ENCODE measurements at places on chromosomes 5 and 9.

DNA sequence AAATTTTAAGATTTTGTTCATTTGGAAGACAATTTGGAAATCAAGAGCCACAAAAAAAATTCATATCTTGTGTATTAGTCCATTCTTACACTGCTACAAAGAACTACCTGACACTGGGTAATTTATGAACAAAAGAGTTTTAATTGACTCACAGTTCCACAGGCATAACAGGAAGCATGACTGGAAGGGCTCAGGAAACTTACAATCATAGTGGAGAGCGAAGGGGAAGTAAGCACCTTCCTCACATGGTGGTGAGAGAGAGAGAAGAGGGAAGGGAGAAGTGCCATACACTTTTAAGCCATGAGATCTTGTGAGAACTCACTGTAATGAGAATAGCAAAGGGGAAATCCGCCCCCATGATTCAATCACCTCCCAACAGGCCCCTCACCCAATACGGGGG is 274.4 kb downstream of the KCNN2 start:
- DNase-seq = no peak

DNA sequence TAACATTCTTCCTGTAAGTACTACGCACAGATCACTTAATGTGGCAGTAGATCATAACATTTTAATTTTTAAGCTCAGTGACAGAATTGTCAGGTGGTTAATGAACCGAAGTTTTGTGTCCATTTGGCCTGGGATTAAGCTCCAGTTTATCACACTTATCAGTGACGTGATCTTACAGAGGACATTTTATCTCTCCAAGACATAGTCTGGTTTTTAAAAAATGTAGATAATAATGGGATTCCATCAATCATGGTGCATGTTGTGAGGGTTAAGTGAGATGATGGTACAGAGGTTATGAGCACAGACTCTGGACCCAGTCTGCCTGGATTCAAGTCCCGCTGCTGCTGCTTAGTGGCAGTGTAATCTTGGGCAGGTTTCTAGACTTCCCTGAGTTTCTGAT is 66.0 kb upstream of the ZFAND5 start:
- DNase-seq = no peak

DNA sequence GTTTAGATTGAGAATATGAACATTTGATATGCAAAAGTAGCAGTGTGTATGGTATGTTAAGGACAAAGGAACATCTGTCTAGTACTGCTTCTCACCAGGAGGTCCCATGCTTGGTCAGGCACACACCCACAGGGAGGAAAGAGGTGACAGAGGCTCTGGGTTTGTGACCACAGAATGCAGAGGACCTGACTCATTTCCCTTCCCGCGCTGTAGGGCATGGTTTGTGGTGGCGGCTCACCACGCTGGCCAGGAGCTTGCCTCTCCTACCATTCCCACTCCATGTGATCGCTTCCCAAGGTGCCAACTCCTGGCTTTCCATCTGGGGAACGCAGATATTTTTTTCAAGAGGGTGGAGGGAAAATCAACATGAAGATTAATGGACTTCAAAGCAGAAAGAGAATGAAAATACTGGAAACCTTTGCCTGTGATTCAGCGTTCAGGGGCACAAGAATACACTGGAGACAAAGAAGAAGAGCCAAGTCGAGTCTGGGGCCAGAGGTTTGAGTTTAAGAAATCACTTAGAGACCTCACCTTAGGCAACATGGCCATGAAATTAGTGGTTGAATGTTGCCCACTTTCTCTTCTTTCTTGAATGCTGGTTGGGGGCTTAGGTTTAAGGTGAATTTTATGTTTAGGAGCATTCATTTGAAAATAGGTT is 477.8 kb downstream of the CCDC171 start:
- peak; percentile 95 for DNase-seq

GRCh38 chr9:14517154-14517906 is 175.9 kb downstream of the ZDHHC21 start:
- no peak for DNase-seq

GRCh38 chr9:87375397-87376073 is 122.1 kb upstream of the DAPK1 start:
- peak; percentile 32 for DNase-seq

DNA sequence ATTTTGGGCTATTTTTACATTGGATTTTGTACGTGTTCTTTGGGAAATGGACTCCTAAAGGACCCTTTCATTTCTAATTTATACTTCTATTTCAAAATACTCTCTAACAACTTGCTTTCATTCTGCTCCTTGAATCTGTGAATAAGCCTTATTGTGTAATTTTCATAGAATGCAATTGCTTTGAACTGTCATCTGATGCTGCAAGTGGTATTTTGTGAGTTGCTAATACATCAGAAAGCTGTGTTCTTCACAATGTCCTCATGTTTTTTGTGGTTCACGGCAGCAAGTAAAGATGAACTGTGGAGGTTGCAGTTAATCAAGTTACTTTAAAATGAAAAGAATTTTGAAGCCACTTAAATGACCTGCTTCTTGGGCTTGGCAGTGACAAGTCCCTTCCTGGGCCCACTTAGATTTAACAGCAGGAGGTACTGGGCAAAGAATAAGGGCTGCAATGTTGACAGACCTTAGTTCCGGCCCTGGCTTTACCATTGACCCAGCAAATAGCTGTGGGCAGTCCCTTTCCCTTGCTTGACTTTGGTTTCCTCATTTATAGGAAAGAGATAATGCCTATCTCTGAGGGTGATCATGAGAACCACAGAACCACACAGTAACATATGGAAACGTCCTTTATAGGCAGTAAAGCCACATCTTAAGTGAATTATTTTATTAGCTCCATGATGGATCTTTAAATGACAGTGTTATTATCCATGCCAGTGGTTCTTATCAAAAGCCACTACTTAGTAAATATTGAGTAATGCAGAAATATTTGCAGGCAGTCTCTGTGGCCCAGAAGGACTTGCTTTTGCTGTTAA is 54.8 kb downstream of the IQGAP2 start:
- DNase-seq = no peak

DNA sequence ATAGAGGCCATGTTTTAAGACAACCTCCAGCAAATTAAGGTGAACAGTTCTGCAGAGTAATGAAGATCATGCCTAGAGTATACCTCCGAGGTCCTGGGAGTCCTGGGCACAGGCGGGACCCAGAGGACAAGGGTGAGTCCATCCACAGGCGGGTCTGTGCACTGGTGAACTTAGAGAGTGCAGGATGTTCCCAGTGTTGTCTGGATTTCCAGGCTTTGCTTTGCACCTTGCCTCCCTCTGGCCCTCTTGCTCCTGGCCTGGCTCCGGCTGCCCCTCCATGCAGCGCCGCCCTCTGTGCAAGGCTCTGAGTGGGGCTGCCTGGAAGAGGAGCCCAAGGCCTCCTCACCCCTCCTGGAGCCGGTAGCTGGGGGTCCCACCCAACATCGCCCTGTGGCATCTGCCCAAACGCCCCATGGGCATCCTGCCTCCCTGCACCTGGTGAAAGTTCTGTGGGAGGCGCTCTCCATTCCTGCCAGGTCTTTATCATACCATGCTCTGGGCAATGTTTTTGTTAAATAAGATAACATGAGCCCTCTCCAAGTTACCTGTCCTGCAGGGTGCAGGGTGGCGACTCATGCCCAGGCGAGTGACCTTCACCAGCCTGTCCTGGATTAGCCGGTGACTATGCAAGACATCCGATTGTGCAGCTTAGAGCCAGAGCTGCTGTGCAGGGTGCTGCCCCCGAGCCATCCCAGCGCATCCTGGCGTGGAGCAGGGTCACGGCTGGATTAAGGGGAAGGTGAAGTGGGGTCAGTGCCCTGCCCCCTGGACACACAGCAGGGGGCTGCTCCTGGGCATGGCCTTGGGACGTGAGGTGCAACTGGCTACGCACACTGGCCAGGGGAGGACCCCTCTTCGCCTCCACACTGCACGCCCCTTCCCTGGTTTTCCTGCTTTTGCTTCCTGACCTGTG is 41.3 kb upstream of the LPCAT1 start:
- DNase-seq = no peak

DNA sequence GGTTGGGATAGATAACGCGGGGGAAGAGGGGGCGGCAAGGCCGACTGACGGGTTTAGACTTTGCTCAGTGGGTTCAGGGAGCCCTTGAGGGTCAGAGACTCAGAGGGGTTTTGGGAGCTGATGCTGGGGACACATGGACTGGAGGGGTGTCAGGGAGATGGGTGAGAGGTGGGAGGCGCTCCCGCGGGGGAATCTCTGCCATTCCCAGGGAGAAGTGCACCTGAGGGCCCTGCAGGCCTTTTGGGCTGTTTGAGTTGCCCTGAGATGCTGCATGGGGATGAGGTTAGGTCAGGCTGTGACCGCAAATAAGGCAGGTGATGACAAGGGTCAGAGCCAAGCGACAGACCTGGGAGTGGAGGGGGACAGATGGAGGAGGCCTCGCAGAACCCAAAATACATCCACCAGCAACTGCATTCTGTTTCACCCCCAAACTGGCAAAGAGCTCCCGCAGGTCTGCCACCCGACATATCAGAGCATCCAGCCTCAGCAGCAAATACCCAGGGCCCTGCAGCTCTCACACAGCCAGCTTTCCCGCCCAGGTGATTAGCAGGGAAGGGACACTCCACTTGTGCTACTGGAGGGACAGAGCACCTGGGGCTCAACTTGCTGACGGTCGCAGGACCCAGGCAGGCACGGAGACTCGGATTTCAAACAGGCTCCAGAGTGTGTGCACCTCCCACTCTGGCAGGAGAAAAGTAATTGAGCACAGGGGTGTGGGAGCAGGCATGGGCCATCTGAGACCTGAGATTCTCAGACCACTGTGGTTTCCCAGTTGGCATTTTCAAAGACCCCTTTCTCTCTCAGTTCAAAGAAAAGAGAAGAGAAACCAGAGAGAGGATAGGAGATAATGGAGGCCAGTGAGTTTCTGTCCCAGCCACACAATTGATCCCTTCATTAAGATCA is 26.4 kb downstream of the TMOD1 start:
- DNase-seq = no peak

GRCh38 chr5:2594701-2595100 is 156.8 kb downstream of the IRX2 start:
- DNase-seq = no peak

GRCh38 chr9:80440724-80441123 is 869.0 kb downstream of the TLE4 start:
- no peak for DNase-seq

DNA sequence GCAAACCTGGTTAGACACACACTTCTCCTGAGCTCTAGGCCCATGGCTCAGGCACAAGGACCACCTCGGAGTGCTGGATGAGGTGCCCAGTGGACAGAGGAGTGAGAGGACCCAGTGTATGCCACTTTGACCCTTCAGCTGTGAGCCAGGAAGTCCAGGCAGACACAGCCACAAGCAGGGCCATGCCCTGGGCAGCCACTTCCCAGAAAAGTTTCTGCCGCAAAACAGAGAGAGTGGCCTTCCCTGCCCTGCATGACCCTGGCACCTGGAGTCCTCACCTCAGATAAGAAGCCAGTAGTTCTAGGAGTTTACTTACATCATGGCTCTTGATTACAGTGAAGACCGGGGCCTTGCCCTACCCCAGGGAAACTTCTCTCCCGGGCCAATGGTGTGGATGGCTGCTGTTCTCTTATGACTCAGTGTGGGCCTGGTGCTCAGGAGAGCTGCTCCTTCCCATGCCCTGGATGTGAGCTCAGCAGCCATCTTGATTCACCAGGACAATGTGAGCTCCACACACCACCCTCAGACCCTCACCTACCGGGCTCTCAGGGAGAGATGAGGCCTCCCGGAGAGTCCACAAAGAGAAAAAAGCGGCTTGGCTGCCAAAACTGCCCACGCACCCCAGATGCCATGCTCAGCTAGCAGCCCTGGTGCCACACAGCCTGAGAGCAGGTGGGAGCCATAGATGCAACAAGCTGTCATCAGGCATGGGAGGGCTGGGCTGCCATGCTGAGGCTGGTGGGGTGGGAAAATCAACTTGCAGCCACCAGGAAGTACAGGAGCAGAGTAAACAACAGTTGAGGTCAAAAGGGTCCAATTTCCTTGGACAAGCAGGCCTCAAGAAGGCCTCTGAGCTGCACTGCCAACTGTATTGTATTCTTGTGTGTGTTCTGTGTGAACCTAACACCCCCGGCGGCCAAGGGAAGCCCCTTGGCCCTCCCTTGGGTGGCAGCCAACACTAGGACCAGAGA is 11.7 kb upstream of the IRF1 start:
- no peak for DNase-seq

GRCh38 chr5:78004559-78004958 is 228.4 kb upstream of the TBCA start:
- DNase-seq = no peak

DNA sequence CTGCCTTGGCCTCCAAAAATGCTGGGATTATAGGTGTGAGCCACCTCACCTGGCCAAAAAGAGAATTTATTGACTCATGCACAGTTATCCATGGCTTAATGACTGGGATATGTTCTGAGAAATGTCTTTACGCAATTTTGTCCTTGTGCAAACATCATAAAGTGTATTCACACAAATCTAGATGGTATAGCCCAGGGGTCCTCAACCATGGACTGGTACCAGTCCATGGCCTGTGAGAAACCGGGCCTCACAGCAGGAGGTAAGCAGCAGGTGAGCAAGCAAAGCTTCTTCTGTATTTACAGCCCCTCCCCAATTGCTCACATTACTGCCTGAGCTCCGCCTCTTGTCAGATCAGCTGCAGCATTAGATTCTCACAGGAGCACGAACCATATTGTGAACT is 12.4 kb upstream of the SIL1 start:
- DNase-seq = no peak

DNA sequence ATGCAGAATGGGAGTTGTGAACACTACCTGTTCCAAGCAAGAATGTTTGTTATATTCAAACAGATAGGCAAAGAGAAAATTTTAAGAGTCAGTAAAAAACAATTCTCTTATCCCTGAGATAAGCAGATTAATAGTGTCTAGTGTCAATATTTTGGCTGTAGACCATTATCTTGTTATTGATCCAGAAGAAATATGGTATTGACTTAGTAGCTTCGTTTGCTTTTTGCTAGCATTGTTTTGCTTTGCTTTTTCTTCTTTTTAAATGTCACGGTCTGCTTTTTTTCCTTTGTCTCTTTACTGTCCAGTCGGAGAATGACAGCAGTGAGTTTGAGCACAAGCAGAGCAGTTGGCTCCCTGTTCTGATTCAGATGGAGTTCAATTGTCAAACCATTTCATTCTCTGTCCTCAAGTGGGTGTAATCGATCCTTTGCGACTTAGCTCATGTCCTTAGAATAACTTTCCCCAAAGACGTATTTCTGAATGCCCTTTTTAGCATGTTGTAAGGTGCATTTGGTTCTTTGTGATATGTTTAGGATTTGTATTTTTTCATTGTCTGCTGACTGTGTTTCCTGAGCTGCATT is 29.3 kb downstream of the FUBP3 start:
- DNase-seq = no peak

DNA sequence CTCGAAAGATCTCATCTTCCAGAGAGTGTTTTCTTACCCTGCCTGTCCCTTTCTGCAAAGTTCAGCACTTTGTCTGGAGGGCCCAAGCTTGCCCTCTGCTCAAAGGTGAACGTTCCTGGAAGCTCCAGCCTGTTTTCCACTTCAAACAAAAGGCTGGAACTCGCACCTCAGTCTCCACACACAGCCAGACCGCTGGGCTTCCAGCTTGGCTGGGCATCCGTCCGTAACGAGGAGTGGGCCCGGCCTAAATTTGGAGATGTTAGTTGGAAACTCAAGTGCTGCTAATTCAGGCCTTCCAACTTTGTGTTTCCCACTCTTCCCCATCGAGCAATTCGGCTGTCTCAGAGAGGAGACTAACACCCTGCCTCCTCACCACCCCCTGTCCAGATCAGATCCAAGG is 35.1 kb downstream of the FGF18 start:
- no peak for DNase-seq

- no peak for DNase-seq
Observed at GRCh38 chr5:57817924-57818323, 335.3 kb upstream of the ACTBL2 start.
